ENCODE measurements at places on chromosomes 12 and 14. TPM values are rescaled to one million over a fixed set of nuclear protein-coding genes. Genes with fewer than 3 reads are reported as not detected.

Gene ALDH2
- 41.7 TPM for total RNA-seq

Gene INHBE
- not detected for total RNA-seq

Gene SYNDIG1L
- total RNA-seq, result 0.58 TPM

Gene TMPRSS12
- 0.27 TPM for total RNA-seq

Gene ATP5MC2
- 359 TPM for total RNA-seq

Gene IFT81
- total RNA-seq, result 24.7 TPM

Gene ENDOU
- total RNA-seq, result 0.11 TPM

Gene ANGEL1
- total RNA-seq, result 39.9 TPM

Gene GNB3
- 24.3 TPM for total RNA-seq

Gene FITM1
- 1.0 TPM for total RNA-seq

Gene CCDC175
- 0.16 TPM for total RNA-seq

Gene SCNN1A
- 20.3 TPM for total RNA-seq

GRCh38 chr12:40691913-40692764, at the start of gene CNTN1:
CNTN1 (plus strand) TSS chr12:40692439.
- peak; percentile 85 for DNase-seq

- no peak for DNase-seq
These were observed 53.1 kb downstream of the PRIMA1 start for GRCh38 chr14:93735206-93735605.

DNA sequence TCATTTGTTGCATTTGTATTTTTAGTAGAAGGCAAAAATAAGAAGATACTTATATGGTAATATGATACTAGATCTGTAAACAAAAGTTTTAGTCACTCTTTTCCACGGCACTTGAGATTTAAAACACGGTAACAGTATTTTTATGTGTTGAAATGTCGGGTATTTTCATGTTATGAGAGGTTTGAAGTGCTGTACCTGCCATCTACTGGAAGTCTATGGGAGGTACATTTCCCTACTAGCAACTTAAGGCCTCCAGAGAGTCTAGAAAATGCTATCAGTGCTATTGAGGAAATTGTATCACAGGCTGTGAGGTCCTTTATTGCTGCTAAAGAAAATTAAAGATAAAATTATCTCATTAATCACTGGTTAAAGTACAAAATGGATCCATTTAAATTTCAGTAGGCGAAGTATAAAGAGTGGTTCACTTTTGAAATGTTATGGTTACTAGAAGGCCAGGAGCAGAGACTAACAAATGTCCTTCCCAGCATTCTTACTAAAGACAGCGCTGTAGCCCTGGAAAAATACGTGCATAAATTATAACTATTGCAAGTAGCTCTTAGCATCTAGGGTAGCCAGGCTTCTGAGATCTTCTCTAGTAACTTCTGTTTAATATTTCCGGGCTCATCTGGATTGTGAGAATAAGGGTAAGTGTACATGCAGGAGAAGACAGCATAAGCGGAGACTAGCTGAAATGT, 77.6 kb upstream of the PRKD1 start:
- DNase-seq, result no peak

DNA sequence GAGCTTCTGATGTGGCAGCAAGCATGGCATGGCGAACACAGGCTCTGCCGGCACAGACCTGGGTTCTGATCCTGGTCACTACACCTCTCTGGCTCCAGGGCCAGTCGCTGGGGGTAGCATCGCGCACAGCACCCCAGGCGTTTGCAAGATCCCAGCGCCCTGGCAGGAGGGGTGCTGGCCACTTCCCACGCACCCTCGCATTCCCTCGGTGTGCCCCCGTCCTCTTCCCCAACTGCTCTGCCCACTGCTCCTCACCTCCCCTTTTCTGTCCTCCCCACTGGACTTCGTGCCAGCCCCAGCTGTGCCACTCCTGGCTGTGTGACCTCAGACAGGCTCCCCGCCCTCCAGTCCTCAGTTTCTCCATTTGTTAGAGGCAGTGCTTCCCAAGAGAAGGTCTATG, 2.8 kb downstream of the CDK2AP1 start:
- no peak for DNase-seq

GRCh38 chr12:64088431-64089349, 133.4 kb downstream of the KICS2 start:
- DNase-seq, result no peak

GRCh38 chr14:94363151-94363624, 25.2 kb downstream of the SERPINA1 start:
- no peak for DNase-seq

DNA sequence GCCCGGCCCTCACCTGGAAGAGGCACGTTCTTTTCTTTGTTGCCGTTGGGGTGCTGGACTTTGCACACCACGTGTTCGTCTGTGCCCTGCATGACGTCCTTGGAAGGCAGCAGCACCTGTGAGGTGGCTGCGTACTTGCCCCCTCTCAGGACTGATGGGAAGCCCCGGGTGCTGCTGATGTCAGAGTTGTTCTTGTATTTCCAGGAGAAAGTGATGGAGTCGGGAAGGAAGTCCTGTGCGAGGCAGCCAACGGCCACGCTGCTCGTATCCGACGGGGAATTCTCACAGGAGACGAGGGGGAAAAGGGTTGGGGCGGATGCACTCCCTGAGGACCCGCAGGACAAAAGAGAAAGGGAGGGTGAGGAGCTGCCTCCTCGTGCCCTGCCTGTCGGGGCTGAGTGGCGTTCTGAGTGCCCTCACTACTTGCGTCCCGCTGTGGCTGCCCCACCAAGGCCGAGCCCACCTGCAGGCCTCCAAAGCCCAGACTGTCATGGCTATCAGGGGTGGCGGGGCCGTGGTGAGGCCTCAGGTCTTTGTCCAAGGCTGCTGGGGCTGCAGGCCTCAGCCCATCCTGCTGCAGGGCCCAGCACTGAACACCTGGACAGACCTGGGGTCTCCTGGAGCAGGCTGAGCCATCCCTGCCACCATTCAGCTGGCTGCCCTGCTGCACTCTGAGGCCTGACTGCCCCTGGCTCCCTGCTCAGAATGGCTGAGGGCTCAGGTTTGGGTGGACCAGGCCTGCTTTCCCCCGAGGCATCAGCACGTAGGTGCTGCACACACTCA, 329.7 kb downstream of the TMEM121 start:
- DNase-seq, result peak; percentile 16

- no peak for DNase-seq
These were observed 374.3 kb downstream of the C12orf75 start for GRCh38 chr12:105704787-105705186.

DNA sequence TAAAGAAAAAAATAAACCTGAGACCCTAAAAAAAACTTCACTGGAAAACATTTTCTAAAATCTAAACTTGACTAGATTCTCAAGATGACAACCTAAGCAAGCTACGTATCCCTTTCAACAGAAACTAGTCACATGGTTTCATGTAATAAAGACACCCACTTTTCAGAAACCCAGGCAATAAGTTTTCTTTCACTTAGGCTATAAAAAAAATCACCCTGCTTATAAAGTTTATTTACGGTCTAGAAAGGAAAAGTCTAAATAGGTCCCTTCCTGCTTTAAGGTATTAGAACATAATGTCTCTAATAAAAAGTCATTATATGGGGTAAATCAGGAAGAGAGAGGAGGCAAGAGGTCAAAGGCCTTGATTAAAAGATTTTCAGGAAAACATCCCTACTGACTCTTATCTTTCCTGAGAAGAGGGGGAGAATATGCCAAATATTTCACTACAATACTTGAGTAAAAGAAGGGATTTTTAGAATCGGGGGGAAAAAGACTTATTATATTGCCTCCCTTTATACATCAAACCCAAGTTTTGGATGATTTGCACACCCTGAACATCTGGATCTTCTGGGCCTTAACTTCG, 9.5 kb downstream of the CLIP1 start:
- DNase-seq, result no peak

DNA sequence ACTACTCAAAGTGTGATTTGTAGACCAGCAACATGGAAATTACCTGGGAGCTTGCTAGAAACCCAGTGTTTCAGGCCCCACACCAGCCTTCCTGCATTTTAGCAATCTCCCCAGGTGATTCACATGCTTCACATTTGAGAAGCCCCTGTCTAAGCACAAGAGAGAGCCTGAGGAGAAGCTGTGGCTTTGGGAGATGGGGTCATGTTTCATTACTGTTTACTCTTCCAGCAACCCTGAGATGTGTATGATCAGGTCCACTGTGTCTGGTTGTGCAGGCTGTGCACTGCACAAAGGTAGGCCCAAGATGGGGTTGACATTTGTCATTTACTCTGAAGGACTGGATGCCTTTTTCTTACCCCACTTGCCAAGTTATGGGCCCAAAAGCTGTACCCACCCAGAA, 190.1 kb downstream of the SLC41A2 start:
- DNase-seq, result no peak

- DNase-seq, result no peak
These were observed 8.1 kb downstream of the AVIL start for GRCh38 chr12:57810450-57810849.

- no peak for DNase-seq
These were observed 51.0 kb downstream of the WDHD1 start for GRCh38 chr14:54975856-54976255.

GRCh38 chr14:21103411-21103709, 2.5 kb downstream of the TMEM253 start:
- DNase-seq, result no peak

- DNase-seq, result no peak
These were observed 15.9 kb upstream of the GLIPR1L2 start for GRCh38 chr12:75374971-75375370.

DNA sequence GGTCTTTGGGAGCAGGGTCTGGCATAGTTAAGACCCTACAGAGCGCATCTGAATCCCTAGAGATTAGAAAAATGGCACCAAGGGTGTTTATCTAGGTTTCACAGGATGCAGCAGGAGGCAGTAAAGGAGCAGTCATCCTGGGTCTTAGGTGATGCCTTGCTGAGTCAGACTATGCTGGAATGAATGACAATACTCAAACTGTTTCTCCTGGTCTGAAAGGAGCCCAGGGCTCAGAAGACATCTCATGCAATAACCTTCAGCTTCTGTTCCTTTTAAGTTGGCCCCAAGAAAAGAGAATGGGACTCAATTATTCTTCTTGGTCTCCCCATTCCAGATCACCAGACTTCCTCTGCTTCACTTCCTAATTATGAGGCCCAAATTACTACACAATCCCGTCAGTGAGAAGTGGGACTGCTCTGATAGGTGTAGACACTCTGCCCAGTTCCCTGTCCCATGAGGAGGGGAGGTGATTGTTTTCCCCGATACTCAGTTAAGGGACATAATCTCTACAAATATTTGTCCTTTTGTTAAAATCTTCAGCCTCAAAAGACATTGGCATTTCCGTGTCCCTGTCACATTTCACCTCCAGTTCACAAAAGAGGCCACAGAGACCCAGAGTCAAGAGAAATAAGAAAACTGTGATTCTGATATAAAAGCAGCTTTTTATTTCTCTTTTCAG, 14.8 kb upstream of the APOF start:
- DNase-seq, result no peak

DNA sequence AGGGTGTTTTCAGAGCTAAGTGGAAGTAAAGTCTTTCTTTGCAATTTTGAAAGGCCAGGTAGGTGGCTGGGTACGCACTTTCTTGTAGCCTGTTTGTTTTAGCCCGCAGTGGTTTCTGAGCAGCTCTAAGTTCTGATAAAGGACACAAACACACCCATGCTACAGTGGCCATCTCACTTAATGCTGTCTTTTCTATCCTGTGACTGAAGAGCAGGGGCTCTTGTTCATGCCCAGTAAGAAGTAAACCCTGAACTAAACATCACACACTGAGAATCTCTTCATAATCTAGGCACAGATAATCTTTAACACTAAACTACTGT, 427.2 kb downstream of the RAD51B start:
- DNase-seq, result no peak

- DNase-seq, result no peak
These were observed 53.5 kb downstream of the CKAP4 start for GRCh38 chr12:106194351-106194750.

- DNase-seq, result no peak
These were observed 31.4 kb downstream of the NUBPL start for GRCh38 chr14:31592631-31593030.

GRCh38 chr12:91817517-91817916, 328.1 kb downstream of the BTG1 start:
- DNase-seq, result no peak

DNA sequence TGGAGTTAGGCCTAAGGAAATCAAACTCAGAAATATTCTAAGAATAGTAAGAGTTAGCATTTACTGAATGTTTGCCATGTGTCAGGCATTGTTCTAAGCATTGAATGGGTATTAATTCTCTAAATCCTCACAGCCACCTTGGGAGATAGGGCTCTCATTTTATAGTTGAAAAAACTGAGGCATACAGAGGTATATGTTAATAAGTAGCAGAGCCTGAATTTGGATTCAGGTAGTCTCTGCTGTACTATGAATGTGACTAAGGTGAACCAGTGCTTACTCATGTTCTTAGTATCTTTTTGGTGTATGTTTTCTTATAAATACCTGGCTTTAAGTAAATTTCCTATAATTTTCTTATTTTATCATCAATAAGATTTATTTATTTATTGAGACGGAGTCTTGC, 8.1 kb downstream of the ARF6 start:
- no peak for DNase-seq

DNA sequence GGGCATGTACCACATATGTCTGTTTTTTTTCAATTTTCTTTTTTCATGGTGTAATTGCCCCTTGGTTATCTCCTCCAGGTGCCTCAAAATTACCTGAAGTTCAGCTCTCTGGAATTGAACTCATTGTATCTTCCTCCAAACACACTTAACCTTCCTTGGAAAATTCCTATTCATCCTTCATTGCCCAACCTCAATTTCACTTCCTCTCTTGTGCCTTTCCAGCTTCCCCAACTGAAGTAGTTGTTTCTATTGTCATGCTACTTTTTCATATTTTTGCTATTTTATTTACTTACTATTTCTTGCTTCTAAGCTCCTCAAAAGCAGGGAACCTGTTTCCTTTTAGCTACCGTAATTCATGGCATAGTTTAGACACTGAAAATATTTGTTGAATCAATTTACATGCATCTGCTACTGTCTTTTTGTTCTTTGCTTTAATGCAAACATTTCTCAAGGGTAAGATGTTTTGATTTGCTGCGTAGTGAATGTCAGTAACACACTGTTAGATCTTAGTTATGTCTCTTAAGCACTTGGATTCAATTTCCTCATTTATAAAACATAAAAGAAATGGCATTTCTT, 37.0 kb upstream of the STXBP6 start:
- DNase-seq, result no peak

GRCh38 chr14:102723650-102724049, 53.6 kb upstream of the TRAF3 start:
- no peak for DNase-seq

GRCh38 chr14:93744876-93745275, 43.4 kb downstream of the PRIMA1 start:
- no peak for DNase-seq
